CD4-positive, alpha-beta T cell treated with Interleukin-2 at 100 ng/mL for 4 hours (primary cell): ENCODE measurements at places on chromosomes 16 and 17.

DNA sequence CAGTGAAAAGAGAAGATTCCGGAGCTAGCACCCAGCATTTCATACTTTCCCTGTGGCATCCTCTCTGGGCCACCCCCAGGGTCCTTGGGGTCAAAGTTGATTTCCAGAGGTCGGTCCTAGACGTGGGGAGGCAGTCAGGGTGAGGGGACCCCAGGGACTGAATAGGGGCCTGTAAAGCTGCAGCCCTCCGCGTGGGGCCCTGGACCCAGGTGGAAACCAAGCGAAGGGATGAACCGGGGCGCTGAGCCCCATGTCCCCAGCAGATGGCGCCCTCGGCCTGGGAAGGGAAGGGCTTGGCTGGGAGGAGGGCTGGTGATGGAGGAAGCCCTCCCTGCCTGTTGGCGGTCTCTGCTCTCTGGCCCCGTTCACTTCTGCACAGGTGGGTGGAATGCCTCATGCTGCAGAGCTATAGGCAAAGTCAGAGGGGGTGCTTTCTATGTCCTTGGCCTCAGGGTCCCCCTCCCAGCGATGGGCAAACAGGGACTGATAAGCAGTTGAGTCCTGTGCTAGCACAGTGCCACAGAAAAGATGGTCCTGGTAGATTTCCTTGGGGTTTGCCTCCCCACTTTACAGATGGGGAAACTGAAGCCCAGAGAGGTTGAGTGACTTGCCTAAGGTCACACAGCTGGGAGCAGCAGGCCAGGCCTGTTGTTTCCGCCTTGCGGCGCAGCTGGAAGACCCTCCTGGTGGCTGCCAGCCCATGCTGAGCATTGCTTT lies 163.4 kb upstream of the CIBAR2 start:
- peak; percentile 40 for DNase-seq

DNA sequence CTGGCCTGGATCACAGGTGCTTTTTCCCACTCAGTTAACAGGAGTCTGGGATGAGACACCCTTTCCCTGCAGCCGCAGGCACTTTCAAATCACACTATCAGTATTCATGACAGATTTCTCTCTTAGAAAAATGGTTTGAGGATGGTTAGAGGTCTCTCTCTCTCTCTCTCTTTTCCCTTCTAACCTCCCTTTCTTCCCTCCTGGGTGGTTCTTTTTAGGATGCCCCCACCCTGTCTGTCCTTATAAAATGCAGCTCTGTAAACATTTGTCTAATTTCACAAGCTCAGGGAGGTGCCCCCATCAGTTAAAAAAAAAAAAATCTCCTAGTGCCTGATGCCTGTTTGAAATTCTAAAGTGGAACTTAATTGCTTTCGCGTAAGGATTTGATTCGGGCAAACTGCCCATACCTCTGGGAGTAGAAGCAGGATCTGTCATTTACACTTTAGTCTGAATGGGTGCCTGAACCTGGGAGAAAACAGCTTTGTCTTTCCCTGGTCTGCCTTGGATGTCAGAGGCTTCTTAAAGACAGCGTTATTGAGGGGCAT lies 158.8 kb downstream of the CCDC182 start:
- no peak for DNase-seq

- no peak for DNase-seq
Observed at GRCh38 chr17:30921544-30922196, at the start of gene ADAP2. TSS of gene ADAP2 (plus strand) at chr17:30921945. CDS start at chr17:30922015, 70 bp downstream.

DNA sequence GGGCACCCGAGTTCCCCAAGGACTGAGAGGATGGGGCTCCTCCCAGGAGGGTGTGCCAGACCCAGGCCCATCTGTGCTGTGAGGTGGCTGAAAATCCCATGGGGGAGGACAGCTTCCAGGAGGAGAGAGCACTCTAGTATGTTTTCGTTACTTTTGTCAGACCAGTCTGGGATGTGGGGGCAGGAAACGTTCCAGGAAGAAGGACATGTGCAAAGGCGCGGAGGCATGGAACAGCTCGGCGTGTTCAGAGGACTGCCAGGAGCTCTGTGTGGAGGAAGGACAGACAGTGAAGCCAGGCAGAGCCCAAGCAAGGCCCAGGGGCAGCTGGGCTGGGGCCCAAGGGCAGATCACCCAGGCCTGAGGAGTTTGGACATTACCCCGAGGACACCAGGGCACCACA lies 7.0 kb downstream of the CA4 start:
- no peak for DNase-seq

DNA sequence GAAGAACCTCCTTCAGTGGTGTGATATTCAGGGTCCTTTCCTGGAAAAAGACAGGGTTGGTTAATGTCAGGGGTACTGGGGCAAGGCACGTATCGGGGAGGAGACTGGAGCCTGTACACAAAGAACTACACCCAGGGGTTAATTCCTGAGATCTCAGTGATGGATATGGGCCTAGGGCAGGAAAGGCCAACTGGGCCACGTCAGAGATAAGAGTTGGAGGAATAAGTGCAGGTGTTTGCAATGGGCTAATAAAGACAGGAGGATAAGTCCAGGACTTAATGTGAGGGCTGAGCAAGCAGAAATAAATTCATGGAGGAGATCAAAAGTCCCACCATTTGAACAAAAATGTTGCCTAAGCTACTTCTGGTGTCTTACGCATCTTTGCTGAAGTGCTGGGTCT lies 10.4 kb upstream of the HERPUD1 start:
- no peak for DNase-seq

DNA sequence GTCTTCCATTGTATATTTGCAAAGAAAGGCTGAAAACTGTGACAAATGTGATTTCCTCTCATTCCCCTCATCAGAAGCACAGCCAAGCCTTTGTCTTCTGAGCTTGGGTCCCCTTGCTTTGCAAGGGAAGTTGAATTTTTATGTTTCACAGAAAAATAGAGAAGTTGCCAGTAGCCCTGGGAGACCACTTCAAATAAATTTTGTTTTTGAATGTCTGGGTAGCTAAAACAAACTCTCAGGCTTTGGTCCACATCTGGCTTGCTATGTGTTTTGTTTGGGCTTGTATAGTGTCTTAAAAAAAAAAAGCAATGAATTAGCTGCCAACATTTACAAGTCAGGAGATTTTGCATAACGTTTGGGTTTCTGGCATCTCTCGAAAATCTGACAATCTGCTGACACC lies 24.1 kb downstream of the PIK3R6 start:
- no peak for DNase-seq

- no peak for DNase-seq
Observed at GRCh38 chr17:12463102-12463501, 202.6 kb upstream of the MYOCD start.
